ENCODE measurements at places on chromosomes 7 and 10.

DNA sequence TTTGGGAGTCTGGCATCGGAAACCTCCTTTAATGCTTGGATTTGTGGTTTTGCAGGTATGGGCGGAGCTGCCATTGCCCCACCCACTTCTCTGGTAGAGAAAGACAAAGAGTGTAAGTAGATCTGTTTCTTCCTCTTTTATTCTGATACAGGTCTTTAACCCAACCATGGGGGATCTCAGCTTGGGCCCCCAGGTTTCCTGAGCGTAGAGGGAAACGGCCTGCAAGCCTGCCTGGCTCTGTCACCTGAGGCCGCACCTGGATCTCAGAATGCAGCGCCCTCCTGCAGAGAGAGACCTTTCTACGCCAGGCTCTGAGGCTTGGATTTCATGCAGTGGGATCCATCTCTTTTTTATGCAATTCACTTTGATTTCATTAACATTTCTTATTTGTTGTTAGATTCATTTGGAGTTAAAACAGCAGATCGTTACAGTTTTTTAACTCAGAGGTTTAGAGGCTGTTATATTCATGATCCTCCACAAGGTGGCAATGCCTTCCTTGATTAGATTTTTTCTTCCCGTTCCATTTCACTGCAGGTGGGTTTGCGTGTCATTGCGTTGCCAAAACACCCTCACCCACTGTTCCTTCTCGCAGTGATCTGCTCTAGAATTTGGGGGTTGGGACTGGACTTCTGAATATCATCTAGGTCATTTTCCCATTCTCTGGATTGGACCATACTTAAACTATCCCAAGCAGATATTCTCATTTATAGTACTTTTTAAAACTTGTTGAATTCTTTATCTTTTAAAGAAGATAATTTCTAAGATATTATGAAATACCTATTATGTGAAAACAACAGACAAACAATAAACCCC, 20.0 kb downstream of the RBM17 start:
- peak; percentile 32 for DNase-seq

DNA sequence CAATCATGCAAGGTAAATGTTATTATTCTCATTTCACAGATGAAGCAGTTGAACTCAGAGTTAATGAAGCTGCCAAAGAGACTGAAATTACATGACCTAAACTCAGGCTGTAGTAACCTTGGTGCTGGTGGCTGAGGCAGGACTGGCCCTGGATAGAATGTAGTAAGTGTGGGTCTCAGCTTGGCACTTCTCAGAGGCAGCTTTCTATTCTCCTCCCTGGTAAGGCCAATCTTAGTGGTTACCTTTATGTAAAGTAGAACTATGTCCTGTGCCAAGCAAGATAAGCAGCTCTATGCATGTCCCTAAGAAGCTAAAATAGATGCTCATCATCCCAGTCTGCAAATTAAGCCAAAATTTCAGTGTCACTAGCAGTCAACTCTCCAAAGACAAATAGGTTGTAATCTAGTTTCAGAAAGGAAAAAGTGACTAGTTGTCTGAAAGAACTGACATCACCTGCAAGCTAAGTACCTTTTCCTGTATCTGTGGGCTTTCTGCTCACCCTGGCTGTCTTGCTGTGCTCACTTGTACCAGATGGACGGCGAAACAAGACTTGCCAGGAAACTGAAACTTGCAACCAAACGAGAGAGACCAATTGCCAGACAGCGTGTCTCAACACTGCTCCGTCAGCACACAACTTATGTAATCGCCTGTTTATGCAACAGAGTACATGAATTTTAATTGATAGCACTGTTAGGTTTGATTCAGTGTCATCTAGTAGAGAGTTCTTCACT, 43.7 kb downstream of the CH25H start:
- peak; percentile 37 for DNase-seq

- DNase-seq = no peak
Measured at GRCh38 chr10:127186813-127187212, 9.6 kb downstream of the INSYN2A start.

GRCh38 chr10:100184840-100185239, 989 bp downstream of the ERLIN1 start:
- DNase-seq = no peak

DNA sequence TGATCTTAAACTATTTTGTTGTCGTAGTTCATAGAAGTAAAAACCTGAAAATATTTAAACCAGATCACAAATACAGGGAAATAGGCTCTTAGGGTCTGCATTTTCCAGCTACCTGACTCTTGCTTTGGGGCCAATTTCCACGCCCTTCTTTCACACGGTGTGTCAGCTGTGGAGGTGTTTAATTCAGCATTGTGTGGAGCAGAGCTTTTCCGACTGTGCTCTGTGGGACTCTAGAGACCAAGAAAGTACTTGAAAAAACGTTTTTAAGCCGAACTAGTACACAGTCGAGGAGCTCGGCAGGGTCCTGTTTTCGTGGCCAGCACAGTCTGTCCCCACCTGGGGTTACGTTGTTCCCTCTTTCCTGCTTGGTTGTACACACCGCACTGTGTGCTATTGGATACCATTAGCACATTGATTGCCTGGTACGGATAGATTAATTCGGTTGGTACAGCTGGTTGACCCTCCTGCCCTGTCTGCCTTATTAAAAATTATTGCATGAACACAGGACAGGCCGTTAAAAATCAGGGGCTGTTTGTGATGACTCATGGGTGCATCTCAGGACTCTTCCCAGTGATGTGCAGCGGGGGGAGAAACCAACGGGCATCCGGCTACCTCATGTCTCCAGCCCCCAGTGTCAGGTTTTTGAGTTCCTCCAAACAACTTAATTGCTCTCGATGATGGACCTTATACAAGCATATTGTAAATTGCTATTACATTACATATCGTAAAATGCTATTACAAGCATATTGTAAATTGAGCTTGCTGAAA, 80.7 kb upstream of the BTBD16 start:
- DNase-seq = no peak

DNA sequence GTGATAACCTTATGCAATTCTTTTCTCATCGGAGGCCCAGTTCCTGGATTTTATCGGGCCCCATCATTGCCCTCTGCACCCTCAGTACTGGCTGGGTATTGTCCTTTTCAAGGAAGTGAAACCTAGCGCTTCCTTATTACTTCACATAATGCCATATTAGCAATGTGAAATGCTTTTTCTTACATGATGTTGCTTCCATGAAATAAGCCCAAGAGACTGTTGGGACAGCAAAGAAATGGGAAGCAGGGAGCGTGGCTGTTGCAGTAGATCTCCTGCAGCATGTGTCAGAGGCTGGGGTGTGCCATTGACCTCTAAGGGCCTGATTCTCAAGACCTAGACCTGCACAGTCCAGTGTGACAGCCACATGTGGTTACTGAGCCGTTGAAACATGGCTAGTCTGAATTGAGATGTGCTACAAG, 8.1 kb downstream of the CHN2 start:
- no peak for DNase-seq

DNA sequence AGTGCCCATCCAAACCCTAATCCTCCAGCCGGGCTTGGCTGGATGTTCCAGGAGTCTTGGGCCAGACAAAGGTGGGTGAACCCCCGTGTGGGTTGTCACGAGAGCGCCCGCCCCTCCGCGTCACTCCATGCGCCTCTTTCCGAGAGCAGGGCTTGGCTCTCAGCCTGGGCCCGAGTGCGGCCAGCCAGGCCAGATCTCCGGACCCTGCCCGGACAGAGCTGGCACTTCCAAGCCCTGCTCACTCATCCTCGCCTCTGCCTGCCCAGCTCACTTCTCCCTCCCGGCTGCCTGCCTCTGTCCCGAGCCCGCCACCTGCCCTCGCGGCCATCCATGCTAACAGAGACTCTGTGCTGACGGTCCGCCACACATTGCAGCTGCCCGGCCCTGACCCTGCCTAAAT, 34.6 kb downstream of the AGAP3 start:
- no peak for DNase-seq

- no peak for DNase-seq
Measured at GRCh38 chr7:83824214-83824613, 175.3 kb upstream of the SEMA3E start.

DNA sequence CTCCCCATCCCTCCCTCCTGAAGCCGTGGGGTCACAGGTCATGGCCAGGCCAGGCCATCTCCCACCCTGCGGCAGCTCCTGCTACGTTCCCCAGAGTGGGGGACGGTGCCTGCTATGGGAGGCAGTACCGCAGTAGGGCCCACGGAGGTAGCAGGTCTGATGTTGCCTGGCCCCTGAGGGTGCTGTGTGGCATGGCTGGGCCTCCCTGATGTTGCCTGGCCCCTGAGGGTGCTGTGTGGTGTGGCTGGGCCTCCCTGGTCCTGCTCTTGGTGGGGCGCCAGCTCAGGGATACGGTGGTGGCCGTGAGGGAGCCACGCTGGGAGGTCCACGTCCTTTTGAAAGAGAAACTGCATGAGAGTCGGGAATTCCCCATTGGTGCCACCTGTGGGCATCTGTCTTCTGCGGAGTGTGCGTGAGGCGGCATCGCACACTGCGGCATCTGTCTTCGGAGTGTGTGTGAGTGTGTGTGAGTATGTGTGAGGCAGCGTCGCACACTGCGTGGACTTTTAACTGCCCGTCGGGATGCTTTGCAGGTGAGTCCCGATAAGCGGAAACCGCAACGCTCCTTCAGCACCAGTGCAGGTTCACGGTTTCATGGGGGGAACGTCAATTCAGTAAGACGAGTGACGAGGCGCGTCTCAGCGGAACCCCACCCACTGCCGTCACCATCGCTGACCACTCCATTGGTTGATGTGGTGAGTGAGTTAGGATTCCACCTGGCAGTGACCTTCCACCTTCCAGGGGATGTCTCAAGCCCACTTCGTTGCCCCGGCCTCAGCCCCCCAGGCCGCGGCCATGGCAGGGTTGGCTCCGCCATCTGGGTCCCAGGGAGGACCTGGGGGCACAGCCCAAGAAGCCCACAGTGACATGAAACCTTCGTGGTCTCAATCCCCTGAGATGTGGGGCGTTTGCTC, 51.2 kb upstream of the CFAP46 start:
- DNase-seq = no peak

DNA sequence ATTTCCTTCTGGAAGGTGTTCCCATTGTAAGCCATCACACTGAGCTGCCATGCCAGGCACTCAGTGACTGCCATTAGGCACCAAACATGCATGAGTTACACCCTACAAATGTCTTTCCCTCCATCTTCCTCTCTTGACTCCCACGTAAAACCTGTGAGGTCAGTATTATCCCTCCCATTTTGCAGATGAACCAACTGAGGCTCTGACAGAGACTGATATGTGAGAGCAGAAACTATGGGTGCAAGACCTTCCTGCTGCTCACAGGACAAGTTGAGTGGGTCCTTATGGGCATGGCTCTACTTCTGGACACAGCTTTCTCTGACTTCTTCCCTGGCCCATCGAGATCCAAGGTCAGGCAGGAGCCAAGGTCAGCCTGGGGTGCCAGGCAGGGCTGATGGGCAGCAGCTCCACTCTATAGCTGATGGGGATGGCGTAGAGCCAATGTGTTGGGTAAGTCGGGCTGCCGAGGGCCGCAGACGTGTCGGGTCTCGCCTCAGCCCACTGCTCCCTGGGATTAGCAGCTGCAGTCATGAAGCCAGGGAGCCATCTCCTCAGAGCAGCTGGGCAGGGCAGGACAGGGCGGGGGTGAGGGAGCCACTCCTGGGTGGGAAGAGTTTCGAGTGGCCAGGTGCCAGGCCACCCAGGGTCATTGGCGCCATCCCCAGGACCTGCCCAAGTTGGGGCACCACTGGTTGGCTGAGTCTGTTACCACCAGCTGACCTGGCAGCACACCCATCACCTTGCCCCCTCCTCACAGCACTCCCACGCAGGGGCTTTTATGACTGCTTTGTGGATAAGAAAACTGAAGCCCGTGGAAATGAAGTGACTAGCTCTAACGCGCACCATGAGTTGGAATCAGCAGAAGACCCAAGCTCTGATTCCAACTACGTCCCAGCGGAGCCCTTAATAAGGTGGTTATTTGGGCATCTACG, 117.8 kb upstream of the ZMIZ1 start:
- DNase-seq = no peak

DNA sequence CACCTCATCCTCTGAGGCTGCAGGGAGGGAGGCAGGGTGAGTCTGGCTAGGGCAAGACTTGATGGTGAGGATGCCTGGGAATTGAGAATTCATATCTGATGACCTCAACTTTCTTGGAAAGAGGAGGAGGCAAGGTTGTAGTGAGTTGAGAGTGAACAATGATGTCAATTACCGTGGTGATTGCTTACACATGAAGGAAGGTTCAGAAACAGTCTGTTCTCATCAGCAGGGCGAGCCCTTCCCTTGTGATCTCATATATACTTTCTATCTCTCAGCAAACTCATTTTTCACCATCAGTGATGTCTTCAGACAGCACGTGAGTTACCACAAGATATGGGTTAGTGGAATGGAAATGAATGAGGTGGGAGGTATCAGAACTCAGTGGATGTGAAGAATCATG, 20.1 kb upstream of the COL13A1 start:
- DNase-seq = no peak

GRCh38 chr10:99929360-99929759, 80.4 kb downstream of the DNMBP start:
- DNase-seq = no peak

DNA sequence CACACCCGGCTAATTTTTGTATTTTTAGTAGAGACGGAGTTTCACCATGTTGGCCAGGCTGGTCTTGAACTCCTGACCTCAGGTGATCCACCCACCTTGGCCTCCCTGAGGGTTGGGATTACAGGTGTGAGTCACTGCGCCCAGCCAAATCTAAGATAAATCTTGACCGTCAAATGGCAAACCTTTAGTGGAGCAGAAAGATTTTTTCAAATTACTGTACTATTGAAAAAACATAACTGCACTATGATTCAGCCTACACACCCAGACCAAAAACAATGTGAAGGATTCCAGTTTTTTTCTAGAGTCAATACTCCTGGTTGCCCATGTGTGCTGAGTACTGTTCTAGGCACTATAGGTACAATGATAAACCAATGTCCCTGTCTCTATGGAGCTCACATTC, 33.9 kb upstream of the SVIL start:
- DNase-seq = no peak

- no peak for DNase-seq
Measured at GRCh38 chr7:74306004-74306729, 17.0 kb downstream of the CLIP2 start.

DNA sequence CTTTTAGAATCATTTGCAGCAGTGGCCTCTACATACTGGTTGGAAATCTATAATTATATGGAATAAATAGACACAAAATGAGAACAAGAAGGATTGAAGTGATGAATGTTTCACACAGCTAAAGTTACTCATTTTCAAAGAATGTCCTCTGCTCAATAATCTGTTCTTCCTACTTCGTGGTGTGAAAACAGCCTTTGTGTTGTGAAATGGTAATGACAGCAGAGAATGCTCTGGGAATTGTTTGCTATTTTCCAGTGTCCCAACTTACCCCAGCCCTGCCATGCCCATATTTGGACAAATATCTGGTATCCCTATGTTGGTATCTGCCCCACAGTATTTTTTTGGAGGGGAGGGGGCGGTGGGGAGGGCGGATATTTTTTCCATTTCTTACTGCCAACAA, 130.4 kb downstream of the GLI3 start:
- DNase-seq = no peak

DNA sequence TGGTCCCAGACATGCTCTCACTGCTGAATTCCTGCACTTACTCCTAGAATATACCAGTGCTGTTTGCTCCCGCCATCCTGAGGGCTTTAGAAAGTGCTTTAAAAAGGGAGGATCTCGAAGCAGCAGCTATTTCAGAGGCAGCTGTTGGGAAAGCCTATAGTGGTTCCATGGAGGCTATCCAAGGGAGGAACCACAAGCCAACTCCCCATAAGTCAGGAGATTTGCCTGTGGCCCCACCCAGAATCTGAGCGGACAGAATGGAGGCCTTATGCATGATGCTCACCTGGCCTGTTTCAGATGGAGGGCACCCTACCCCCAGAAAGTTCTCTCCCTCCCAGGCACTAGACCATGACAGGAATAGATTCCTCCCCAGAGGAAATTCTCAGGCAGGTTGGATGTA, 2.3 kb upstream of the KCNIP2 start:
- DNase-seq = no peak
